ENCODE measurements at places on chromosomes 7 and 10. TPM values are rescaled to one million over a fixed set of nuclear protein-coding genes. Genes with fewer than 3 reads are reported as not detected.

Gene SLC26A5
- polyA plus RNA-seq, result 0.12 TPM

Gene STEAP1
- not detected for polyA plus RNA-seq

Gene COL28A1
- polyA plus RNA-seq, result 0.70 TPM

Gene ETV1
- polyA plus RNA-seq, result 93.7 TPM

Gene IKZF1
- polyA plus RNA-seq, result not detected

Gene FKBP9
- 58.0 TPM for polyA plus RNA-seq

Gene HOXA9
- polyA plus RNA-seq, result not detected

Gene FGL2
- 0.10 TPM for polyA plus RNA-seq

Gene GJD4
- polyA plus RNA-seq, result not detected

Gene OR2A1
- not detected for polyA plus RNA-seq

Gene NPFFR1
- polyA plus RNA-seq, result 0.06 TPM

Gene ACSM6
- polyA plus RNA-seq, result not detected

Gene RBM48
- polyA plus RNA-seq, result 25.9 TPM

Gene CYP26C1
- polyA plus RNA-seq, result 0.06 TPM

Gene CAMK2B
- 17.7 TPM for polyA plus RNA-seq

Gene UBE2D1
- 27.4 TPM for polyA plus RNA-seq

Gene AGR3
- not detected for polyA plus RNA-seq

Gene INA
- 1.8 TPM for polyA plus RNA-seq

Gene SEPTIN7
- polyA plus RNA-seq, result 560 TPM

Gene FGFBP3
- polyA plus RNA-seq, result 26.4 TPM

Gene TRIM50
- polyA plus RNA-seq, result not detected

Gene TAF6
- 112 TPM for polyA plus RNA-seq

Gene MKI67
- 80.5 TPM for polyA plus RNA-seq

Gene DNAJB12
- 23.8 TPM for polyA plus RNA-seq

Gene SLC16A12
- 7.6 TPM for polyA plus RNA-seq

Gene MNX1
- polyA plus RNA-seq, result 0.31 TPM

Gene HOXA6
- polyA plus RNA-seq, result not detected

Gene FZD8
- 7.6 TPM for polyA plus RNA-seq

Gene INSYN2A
- polyA plus RNA-seq, result 0.60 TPM

Gene LRRN3
- 84.6 TPM for polyA plus RNA-seq

Gene GSDME
- 8.4 TPM for polyA plus RNA-seq

Gene STYXL1
- 92.0 TPM for polyA plus RNA-seq

Gene MAP3K8
- 6.7 TPM for polyA plus RNA-seq

Gene HYAL4
- polyA plus RNA-seq, result not detected

Gene SPAM1
- polyA plus RNA-seq, result not detected

Gene CREB3L2
- polyA plus RNA-seq, result 25.5 TPM

Gene AS3MT
- polyA plus RNA-seq, result 6.6 TPM

Gene JCAD
- 17.2 TPM for polyA plus RNA-seq

Gene C10orf62
- not detected for polyA plus RNA-seq

Gene FBXL13
- polyA plus RNA-seq, result 3.4 TPM

Gene NPTX2
- 0.10 TPM for polyA plus RNA-seq

Gene XPNPEP1
- polyA plus RNA-seq, result 68.1 TPM

Gene TSPAN33
- polyA plus RNA-seq, result 15.6 TPM

Gene SMC3
- 122 TPM for polyA plus RNA-seq

Gene SPACDR
- 1.2 TPM for polyA plus RNA-seq

Gene FAM25A
- not detected for polyA plus RNA-seq

Gene SEMA3C
- polyA plus RNA-seq, result 15.5 TPM

Gene CNPY1
- polyA plus RNA-seq, result not detected

Gene NAT16
- polyA plus RNA-seq, result not detected

Gene ZNF853
- polyA plus RNA-seq, result 20.8 TPM

Gene ADARB2
- polyA plus RNA-seq, result 1.6 TPM

Gene ITIH2
- not detected for polyA plus RNA-seq

Gene MTG1
- polyA plus RNA-seq, result 123 TPM

Gene LIPJ
- polyA plus RNA-seq, result 0.59 TPM
